ENCODE measurements at places on chromosomes 13 and 19. TPM values are rescaled to one million over a fixed set of nuclear protein-coding genes. Genes with fewer than 3 reads are reported as not detected.

Gene TNNT1
- total RNA-seq, result not detected

Gene ZGLP1
- total RNA-seq, result 3.5 TPM

Gene PCP2
- total RNA-seq, result 0.34 TPM

DNA sequence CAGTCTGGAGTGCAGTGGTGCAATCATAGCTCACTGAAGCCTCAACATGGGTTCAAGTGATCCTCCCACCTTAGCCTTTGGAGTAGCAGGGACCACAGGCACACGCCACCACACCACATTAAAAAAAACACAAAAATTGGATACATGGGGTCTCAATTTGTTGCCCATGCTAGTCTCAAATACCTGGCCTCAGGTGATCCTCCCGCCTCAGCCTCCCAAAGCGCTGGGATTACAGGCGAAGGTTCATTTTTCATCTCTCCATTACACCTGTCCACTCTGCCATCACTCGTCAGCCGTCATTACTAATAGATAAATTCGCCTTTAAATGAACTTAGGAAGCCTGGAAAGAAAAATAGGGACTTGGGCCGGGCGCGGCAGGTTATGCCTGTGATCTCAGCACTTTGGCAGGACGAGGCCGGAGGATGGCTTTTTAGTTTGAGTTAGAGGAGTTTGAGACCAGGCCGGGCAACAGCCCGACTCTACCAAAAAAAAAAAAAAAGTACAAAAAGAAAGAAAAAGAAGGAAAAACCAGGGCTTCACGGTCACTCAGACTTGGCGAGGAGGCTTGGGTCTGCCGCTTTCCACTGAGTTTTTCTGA lies 685 bp upstream of the SUPT5H start:
- no peak for DNase-seq

DNA sequence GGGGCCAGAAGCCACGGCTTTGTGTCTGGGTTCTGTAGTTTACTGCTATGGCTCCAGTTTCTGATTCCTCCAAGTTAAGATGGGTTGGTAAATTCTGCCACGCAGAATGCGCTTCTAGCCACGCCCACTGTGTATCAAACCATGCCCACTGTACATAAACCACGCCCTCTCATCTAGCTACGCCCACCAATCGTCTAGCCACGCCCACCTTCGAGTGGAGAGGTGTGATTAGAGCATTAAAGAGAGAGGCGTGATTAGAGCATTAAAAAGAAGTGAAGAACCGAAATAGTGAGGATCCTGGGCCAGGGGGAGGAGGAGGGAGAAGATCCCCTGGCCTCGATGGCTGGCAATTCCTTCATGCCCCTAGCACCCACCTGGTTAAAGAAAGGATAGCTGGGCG lies 43.7 kb upstream of the ADGRE5 start:
- DNase-seq, result no peak

DNA sequence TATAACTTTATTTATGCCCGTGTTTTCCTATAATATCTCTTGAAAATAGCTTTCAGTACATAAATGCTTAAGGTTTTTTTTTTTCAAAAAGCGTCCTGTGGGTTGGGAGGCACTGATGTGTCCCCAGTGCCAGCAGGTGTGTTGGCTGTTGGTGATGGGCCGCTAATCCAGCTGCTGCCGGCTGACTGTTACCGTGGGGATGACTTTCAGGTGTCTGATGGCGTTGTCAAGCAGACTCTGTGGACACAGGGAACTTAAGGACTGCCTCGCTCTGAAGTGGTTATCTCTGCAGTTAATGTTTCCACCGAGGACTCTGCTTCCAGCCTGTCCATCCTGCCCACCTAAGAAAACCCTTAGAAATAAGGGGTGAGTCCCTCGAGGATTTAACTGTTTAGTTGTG lies 94.5 kb downstream of the ANKRD10 start:
- DNase-seq, result no peak
